Activated CD4-positive, alpha-beta T cell treated with anti-CD3 and anti-CD28 coated beads for 24 hours (primary cell): ENCODE measurements at places on chromosomes 3 and 15.

GRCh38 chr3:183252973-183253527 lies at the start of gene B3GNT5:
Gene B3GNT5, plus strand, starts transcription at chr3:183253253. Its CDS starts 16,546 bp downstream, at chr3:183269799.
- DNase-seq: peak; percentile 46

- DNase-seq: no peak
These were observed 1.3 kb downstream of the GREM1 start for GRCh38 chr15:32718821-32719716.

GRCh38 chr3:4019501-4019900 lies 220.3 kb downstream of the LRRN1 start:
- no peak for DNase-seq

- no peak for DNase-seq
These were observed 7.9 kb upstream of the PIK3CB start for GRCh38 chr3:138842483-138843188.

DNA sequence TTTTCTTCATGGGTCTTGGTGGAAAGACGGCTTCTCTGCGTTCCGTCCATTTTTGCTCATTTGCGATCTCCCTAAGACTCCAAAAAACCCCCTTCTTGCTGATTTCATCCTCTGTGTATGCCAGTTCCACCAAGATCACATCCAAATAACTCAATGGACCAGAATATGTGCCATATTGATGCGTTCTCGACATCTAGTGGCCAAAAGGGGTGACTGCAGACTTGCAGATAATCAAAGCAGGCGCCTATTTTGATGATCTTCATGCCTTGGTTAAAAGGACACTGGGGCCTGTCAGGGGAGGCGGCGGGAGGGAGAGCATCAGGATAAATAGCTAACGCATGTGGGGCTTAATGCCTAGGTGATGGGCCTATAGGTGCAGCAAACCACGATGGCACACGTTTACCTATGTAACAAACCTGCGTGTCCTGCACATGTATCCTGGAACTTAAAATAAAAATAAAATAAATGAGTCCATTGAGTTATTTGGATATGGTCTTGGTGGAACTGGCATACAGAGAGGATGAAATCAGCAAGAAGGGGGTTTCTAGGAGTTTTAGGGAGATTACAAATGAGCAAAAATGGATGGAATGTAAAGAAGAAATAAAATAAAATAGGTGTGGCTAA lies 104.2 kb upstream of the RAD18 start:
- DNase-seq: no peak

DNA sequence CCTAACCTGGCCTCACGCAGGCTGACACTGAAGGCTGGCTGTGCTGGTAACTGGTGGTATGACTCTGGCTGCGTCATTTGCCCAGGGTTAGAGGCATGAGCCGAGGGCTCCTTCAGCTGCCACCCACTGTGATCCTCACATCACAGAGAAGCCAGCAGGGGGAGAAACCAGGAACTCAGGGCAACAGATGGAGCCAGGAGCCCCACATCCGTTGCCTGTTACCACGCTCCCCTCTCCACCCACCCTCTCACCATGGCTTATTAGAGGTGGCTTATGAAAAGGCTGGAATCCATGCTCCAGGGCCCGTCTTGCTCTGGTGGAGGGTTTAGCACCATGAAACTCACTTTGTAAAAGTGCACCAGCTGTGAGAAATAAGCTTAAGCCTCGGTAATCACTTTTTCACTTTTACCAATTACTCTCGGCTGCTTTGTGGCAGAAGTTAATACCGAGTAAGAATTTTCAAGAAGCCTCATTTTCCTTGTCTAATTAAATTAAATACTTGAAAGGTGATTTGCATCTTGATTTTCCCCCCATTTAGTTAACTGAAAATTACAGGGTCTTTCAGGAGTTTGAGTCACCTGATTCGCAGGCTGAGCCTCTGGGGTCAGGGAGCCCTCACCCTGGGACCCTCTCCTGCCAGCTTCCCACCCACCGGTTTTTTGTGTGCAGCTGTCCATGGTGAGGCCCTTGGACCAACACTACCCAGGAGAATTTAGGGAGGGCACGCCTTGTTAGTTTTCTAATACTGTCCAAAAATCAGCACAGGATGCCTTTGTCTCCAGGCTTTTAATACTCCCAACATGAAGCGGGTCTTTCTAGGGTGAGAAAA lies 60.9 kb downstream of the ASB7 start:
- no peak for DNase-seq

- DNase-seq: no peak
These were observed 97.2 kb upstream of the COL8A1 start for GRCh38 chr3:99541181-99541580.

DNA sequence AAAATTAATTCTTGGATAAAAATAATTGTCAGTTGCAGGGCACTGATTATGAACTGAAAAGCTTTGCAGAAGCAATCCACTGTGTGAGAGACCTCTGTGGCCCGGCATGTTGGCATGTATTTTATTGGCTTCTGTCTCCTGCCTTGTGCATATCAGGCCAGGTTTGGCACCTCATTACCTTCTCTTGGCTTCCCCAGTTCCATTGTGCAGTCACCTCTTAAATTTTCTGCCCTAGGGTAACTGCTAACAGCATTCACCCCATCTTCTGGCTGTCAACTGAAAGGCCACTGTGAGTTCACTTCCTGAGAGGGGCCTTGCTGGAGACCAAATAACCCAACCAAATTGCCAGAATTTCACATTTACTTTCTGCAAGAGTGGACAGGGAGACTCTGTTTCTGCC lies 92.7 kb upstream of the RARB start:
- no peak for DNase-seq

GRCh38 chr3:13886593-13887129 lies 6.8 kb upstream of the WNT7A start:
- no peak for DNase-seq

GRCh38 chr3:71641674-71642073 lies 58.1 kb upstream of the FOXP1 start:
- no peak for DNase-seq

GRCh38 chr3:103056542-103056941 lies 621.7 kb downstream of the ZPLD1 start:
- DNase-seq: no peak

DNA sequence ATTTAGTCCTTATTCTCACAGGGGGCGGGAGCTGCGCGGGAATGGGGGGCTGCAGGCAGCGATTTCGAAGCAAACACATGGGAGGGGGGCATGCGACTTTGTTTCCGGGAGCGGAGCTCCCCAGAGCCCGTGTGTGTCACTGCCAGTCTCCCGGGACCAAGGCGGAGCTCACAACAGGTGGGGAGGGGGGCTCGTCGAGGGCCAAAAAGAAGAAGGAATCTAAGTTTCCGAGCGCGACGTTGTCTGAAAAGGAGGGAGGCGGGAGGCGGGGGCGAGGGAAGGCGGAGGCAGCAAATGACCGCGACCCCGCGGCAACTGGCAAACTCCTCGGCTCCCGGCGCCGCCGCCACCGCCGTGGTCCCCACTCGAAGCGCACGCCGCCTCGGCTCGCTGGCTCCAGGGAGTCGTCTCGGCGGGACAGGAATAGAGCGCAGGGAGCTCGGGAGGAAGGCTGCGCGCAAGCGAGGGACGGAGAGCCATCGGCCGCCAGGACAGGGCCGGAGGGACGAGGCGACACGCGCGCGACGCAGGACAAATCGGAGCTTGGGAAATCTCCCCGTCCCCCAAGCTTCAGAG lies 1.4 kb downstream of the FOXP1 start:
- DNase-seq: peak; percentile 36

- DNase-seq: no peak
These were observed 14.2 kb downstream of the ZNF80 start for GRCh38 chr3:114223143-114223542.

DNA sequence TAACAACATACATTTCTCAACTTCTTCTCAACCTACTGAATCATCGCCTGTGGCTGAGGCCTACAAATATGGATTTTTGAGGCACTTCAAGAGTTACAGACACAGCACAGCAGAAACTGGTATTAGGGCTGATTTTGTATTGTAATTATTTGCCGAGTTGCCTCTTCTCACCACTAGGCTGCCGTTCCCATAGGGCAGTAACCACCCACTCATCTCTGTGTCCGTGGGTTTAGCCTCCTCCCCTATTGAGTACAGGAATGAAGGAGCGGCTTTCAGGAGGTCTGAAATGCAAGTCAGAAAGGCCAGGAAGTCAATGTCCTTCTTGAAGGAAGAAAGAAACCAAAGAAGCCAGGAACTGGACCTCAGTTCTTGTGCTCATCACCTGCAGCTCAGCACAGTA lies 220.8 kb downstream of the MTHFS start:
- no peak for DNase-seq

GRCh38 chr15:83815506-83815905 lies 161.6 kb downstream of the ADAMTSL3 start:
- DNase-seq: no peak

- no peak for DNase-seq
These were observed 353.6 kb upstream of the SLCO3A1 start for GRCh38 chr15:91499774-91500383.

- peak; percentile 38 for DNase-seq
These were observed 34.3 kb downstream of the ZMAT3 start for GRCh38 chr3:179037351-179037750.

DNA sequence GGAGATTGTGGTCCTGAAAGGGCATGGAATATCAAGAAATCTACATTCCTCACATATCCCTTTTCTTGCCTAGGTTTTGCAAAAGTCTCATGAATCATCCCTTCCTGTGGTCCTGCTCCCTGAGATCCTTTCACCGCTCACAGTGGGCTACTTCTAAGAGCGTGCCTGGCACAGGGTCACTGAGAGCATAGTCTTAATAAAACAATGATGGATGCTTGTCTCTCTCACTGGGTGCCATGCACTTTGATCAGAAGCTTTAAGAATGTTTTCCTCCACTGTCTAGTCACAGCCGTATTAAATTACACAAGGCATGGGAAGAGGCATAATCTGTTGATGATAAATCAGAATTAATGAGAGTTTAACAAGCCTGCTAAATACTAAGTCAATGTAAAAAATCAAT lies 269.7 kb upstream of the ATP10A start:
- DNase-seq: no peak

DNA sequence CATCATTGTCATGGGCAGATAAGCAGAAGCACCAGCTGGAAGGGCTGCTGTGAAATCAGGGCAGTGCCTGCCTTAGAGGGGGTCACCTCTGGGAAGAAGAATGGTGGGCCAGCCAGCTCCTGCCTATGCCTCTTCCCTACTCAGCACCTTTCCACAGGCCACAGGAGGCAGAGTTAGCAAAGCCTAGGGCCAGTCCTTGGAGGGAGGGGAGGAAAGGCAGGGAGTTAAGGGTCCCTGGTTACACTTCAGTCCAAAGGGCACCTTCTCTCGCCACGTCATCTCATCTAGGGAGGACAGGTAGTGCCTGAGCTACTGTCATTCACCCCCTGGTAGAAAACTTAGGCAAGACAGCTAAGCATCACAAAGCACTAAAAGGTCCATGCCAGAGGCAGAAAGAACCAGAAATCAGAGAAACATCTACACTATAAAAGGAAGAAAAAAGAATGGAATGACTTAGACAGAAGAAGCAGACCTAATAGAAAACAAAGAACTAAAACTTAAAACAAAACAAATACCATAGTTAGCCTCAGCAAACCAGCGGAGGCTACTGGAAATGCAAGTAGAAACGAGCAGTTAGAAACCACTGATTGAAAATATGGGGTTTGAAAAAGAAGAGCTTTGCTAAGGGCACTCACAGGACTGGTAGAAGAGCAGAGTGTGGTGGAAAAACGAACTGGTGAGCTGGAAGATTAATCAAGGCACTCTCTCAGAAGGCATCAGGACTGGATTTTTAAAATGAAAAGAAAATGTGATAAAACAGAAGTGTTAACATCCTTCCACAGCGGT lies 84.2 kb downstream of the OSBPL10 start:
- no peak for DNase-seq

DNA sequence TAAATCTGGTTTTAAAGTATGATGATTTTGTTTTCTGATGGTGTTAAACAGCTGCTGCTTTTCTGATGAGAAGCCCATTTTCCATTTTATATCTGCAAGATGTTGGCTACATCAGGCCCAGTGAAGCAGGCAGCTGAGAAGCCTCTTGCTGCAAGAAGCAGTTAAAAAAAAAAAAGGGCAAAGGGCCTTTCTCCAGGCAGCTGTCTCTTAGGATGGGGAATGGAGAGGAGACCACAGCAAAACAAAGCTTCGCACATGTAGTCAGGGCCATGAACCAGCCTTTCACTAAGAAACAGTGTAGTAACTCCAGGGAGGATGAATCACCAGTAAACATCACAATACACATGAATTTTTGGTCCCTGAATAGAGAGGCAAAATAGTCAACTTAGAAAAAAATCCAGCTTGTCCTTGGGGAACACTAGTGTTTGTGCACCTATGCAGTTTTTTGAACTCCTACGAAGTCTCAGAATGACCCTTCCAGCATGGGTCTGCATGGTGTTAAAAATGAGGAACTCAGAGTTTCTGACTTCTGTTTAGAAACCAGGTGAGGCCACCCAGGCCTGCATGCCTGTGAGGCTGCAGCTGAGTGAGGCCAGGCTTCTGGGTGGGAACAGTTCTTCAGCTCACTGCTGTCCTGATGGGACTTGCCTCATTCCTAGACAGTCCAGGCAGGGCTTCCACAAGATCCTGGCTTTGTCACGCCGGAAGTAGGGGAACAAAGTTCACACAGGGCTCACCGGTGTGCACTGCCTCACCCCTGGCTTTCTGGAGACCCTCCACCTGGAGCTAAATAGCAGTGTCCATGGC lies 518.7 kb downstream of the MCTP2 start:
- no peak for DNase-seq

GRCh38 chr15:71066983-71067382 lies 48.3 kb upstream of the THSD4 start:
- DNase-seq: no peak

- DNase-seq: no peak
These were observed 856.9 kb downstream of the EPHA3 start for GRCh38 chr3:89964347-89964746.

- DNase-seq: no peak
These were observed 6.8 kb upstream of the SNX22 start for GRCh38 chr15:64144565-64145281.

- DNase-seq: no peak
These were observed 7.3 kb upstream of the SEMA3F start for GRCh38 chr3:50147861-50148260.

DNA sequence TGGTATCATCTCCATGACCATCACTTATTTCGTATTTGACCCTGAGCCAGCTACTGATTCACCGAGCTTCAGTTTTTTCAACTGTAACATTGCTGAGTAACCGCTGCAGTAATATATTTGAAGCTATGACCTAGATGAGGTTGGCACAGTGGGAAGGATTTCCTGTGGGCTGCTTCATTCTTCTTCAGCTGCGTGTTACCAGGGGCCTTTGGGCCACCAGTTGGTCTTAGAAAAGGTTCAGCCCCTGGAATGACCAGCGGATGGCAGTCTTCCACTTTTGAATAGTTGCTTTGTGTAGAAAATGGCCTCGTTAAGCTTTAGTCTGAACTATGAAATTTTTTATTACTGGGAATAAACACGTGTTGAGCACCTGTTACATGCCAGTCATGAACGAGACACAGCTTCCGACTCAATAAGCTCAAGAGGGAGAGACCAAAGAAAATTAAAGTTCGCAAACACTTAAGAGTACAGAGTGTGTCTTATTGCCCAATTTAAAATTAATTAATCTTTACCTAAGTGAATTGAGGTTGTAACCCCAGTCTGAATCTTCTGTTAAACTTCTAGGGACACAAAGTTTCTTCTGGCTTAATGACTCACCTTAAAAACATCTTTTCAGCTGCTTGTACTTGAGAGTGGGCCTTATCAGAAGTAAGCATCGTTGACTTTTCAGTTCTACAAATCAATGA lies 57.6 kb upstream of the NR2E3 start:
- no peak for DNase-seq

- DNase-seq: no peak
These were observed 133.1 kb downstream of the MEGF11 start for GRCh38 chr15:66120422-66120821.
